ENCODE measurements at places on chromosomes 12 and 14.

GRCh38 chr14:35262436-35262835 lies 29.7 kb upstream of the PSMA6 start:
- DNase-seq, result no peak

- DNase-seq, result no peak
These were observed 28.0 kb upstream of the LUM start for GRCh38 chr12:91139286-91139685.

GRCh38 chr14:20424851-20425250 lies 11.1 kb downstream of the KLHL33 start:
- no peak for DNase-seq

- no peak for DNase-seq
These were observed 117.2 kb upstream of the ATP2B1 start for GRCh38 chr12:89825591-89826449.

DNA sequence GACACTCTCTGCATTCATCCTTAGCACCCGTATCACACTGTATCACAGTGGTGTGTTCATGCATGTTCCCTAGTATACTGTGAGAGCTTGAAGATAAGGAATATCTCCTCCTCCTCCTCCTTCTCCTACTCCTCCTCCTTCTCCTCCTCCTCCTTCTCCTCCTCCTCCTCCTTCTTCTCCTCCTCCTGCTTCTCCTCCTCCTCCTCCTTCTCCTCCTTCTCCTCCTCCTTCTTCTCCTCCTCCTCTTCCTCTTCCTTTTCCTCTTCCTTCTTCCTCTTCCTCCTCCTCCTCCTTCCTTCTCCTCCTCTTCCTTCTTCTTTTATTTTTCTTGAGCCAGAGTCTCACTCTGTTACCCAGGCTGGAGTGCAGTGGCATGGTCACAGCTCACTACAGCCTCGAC lies 27.1 kb downstream of the DAO start:
- no peak for DNase-seq

DNA sequence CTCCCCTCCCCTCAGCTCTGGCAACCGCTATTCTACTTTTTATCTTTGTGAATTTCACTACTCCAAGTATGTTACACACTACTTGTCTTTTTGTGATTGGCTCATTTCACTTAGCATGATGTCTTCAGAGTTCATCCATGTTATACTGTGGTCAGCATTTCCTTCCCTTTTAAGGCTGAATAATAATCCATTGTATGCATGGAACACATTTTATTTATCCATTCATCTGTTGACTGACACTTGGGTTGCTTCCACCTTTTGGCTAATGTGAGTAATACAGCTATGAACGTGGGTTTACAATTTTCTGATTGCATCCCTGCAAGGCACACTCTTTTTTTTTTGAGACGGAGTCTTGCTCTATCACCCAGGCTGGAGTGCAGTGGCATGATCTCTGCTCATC lies 53.0 kb upstream of the FUT8 start:
- DNase-seq, result no peak

- DNase-seq, result no peak
These were observed 415.8 kb downstream of the TMTC2 start for GRCh38 chr12:83102499-83102898.

DNA sequence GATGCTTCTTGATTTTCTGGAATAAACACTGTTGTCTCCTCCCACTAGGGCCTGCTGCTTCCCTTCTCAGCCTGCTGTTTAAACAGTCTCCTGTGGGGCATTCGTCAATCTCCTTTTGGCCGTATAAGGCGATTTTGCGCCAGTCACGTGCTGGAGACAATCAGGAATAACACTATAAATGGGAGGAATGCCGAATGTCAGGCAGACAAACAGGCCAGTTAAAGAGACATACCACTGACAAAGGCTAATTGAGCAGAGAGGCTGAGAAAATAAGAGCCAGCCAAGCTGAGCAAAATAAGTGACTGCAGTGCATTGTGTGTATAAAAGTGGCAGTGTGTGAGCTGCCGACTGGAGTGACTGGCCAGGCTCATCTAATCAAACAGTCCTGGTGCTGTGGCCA lies 23.3 kb downstream of the DMAC2L start:
- DNase-seq, result no peak

DNA sequence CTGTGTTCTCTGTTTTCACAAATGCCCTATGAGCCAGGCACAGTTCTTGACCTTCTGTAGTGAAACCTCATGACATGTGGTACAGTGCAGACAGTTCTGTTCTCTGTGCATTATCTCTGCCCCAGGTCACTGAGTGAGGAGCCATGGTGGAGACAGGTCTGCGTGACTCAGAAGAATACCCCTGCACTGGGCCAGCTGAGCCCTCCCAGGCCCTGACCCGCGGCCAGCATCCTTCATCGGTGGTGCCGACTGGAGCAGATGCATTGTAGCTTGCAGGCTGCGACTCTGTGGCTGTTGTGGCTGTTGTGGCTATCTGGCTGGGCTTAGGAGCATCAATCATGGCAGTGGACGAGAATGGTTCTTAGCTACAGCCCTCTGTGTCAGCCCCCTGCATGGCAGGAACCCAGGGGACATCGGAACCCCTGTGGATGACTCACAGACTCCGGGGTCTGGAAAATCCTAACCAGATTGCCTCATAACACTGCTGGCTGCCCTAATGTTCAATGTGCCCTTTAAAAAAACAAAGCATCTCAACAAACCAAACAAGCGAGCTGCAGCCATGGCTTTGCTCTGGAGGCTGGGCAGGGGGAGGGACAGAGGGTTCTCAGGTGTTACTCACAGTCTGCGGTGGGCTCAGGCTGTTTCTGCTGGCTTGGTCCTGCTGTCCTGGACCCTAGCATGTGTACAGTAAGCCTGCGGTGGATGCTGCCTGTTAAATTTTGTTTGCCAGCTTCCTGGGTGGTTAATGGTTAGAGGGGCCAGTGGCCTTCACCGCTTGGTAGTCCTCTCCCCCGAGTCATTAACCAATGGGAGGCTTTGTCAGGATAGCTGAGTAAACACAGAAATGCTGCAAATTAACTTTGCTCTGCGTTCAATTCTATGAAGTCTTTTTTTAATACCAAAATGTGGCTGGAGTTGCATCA lies at the start of gene SERPINA6:
TSS of gene SERPINA6 (minus strand) at position 689 of the 923 bp plus-strand sequence. CDS start 8,688 bp downstream, outside the sequence.
- DNase-seq, result no peak

- DNase-seq, result no peak
These were observed 55.6 kb downstream of the KCTD10 start for GRCh38 chr12:109421355-109422087.

DNA sequence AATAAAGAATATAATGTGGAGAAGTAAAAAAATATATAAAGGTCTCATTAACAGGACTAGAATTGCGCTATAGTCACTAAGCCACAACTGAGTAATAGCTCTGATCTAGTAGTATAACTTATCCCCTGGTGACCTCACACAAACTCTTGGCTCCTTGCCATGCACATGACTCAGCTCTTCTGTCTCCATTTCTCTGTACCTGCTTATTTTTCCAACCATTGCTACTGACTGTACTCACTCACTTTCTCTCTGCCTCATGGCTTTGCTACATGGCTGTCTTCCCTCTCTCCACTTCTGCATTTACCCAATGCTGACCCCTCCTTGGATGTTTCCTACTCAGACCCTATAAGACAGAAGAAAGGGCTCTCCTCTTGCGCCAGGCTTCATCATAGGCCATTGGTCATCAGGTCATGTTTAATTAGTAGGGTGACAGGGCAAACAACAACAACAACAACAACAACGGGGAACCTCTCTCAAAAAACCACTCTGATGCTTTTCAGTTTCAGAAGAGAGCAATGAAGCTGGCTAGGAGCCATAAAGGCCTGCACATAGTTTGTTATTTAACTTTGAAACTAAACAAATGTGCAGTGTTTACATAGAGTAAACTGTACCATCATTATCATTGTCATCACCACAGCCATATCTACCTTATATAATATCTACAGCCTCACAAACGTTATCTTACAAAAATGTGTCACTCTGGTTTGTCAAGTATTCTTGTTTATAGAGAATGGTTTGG lies 25.6 kb upstream of the KRAS start:
- DNase-seq, result peak; percentile 45

DNA sequence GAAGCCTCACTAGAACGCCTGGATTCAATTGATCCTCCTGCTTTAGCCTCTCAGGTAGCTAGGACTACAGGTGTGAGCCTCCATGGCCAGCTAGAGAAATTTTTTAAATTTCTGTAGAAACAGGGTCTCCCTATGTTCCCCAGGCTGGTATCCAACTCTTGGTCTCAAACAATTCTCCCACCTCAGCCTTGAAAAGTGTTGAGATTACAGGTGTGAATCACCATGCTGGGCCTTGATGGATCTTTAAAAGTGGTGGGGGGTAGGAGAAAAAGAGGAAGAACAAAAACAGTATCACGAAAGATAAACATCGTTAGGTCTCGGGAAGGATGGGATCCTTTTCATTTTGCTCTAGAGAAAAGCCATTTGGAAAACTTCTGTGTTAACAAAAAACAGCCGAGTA lies 4.5 kb downstream of the GYS2 start:
- no peak for DNase-seq

All from activated CD4-positive, CD25-positive, alpha-beta regulatory T cell (primary cell).